ENCODE measurements at places on chromosomes 13 and 19.

DNA sequence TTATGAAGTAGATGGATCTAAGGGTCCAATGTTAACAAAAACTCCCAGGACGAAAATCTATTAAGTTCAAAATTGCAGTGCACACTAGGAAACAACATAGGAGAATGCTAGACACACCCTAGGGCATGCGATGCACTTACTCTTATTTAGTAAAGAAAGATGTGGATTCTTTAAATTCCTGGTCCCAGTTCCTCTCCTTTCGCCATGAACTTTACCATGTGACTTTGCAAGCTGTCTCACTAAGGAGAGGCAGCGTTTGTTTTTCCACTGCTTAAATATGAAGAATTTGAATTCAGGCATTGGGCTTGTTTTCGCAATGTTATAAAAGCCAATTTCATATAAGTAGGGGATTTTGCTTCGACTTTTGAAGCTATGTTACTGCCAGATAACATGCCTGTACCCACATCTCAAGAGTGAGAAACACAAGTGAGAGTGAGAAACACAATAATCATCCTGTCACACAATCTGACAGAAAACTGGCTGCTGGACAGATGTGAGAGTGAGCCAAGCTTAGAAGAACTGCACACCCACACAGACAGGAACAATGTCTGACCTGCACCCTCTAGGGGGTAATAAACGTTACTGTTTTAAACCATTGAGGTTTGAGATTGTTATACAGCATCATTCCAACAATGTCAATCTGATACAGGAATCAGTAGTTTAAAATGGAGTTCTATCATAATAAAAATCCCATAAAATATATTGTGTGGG is 1308.4 kb downstream of the SLITRK5 start:
- DNase-seq = peak; percentile 27

DNA sequence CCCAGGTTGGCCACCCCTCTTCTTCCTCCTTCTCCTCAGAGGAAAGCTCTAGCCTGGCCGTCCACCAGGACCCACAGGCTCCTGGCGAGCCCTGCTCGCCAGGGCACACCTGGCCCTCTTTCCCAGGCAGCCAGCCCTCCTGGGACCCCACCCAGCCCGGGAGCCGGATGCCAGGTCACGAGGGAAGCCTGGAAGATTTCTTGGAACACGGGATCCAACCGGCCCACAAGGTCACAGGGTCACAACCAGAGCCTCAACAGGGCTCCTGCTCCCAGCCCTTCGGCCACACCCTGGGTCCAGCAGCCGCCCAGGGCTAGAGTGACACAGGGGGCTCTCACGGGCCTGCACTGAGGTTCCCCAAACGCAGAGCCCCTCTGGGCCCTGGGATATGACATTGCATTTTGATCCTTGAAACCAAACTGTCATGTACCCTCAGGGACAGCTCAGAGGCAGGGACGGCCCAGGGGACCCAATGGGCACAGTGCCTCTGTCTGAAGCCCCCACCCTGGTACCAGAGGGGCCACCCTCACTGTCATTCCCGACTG is 5.5 kb downstream of the MKNK2 start:
- DNase-seq = no peak

DNA sequence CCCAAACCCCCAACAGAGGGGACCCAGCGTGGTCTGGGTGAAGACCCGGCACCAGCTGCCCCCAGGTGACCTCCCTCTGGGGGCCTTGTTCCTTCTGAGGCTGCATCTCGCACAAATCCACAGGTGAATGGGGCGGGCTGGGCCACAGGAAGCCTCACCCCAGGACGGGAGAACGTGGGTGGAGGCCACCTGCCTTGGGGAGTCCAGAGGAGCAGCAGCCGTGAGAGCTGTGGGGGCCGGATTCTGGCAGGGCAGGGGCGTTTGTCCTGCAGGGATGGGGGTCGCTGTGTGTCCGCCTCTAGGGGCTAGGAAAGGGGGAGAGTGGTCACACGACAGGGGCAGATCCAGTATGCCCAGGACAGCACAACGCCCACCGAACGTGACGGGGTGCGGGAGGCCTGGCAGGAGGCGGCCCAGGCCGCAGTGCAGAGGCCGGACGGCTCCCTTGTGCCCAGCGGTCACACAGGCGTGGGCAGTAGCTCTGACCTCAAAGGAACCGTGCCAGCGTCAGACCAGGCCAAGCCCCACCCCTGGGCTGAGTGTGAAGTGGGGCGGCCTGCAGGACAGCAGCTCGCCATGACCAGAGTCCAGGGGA is 6.7 kb downstream of the POLR2E start:
- peak; percentile 76 for DNase-seq

DNA sequence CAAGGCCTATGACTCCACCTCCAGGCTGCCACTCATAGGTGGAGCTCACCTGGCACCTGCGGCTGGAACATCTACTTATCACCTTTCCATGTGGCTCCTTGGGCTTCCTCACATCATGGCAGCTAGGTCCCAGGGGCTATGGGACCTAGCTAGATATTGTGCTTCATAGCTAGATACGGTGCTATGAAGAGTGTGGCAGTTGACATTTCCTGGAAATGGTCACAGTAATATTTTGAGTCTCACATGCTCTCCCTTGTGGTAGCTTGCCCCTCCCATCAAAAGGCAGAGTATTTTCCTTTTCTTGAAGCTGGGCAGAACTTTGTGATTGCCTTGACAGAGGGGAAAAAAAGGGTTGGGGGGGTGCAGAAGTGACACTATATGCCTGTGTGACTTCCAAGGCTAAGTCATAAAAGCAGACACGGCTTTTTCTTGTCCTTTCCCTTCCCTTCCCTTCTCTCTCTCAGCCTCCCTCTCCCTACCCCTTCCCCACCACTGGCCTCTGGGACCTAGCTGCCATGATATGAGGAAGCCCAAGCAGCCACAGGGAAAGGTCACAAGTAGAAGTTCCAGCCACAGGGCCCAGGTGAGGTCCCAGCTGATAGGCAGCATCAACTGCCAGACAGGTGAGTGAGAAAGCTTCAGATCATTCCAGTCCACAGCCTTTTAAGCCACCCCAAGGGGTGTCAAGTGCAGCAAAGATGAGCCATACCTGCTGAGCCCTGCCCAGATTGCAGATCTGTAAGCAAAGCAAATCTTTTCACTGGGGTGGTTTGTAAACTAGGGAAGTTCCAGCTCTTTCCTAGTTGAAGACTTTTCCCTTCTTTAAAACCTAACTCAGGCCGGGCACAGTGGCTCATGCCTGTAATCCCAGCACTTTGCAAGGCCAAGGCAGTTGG is 6.9 kb upstream of the HIF3A start:
- no peak for DNase-seq

GRCh38 chr19:17332677-17333581 is 1.7 kb downstream of the ANO8 start:
- DNase-seq = peak; percentile 60

GRCh38 chr13:102035969-102036368 is 365.9 kb downstream of the FGF14 start:
- no peak for DNase-seq

DNA sequence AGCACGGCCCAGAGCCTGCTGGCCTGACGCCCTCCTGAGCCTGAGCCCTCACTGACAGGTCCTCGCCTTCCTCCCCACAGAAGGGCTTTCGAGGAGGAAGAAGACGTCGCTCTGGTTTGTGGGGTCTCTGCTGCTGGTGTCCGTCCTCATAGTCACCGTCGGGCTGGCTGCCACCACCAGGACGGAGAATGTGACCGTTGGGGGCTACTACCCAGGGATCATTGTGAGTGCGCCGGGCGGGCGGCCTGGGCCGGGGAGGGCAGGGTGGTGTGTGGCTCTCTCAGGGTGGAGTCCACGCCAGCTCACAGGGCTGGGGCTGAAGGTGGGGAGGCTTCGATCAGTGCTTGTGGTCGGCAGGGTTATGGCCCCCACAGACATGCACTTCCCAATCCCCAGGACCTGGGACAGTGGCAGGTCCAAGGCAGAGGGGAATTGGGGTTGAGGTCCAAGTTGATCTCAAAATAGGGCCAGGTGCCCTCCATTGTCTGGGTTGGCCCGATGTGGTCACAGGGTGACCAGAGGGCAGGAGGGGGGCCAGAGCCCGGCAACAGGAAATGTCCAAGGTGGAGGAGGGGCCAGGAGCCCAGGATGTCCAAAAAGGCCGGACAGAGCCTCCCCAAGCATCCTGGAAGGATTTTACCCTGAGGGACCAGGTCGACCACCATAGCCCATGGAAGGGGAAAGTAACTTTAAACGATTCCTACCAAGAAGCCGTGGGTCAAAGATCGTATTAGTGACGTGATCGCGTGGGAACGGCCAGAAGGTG is 7.2 kb downstream of the TMEM255B start:
- DNase-seq = no peak

DNA sequence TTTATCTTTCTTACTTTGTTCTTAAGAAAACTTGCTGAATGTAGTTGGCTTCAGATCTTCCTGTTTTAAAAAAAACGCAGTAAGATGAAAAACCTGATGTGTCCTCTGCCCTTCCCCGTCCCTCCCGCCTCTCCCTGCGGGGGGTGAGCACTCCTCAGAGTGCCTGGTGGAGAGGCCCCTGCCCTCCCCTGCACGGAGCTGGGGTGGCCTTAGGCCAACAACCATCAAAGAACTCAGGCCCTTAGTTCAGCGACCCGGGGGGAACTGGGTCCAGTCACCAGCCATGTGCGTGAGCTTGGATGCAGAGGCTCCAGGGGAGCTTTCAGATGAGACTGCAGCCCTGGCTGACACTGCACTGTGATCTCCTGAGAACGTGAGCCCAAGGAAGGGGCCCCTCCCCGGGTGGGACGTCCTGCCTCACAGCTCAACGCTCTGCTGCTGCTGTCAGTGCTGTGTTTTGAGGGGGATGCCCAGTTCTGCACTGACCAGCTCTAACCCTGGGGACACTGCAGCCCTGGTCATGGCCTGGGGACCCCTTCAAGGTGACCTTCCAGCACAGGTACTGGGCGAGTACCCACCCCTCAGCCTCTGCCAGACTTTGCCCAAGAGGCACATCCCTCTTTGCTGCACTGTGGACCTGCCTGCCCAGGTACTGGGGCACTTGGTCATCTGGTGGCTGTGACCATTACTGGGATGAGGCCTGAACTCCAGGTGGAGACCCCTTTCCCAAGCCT is 42.7 kb downstream of the ANKRD10 start:
- no peak for DNase-seq

DNA sequence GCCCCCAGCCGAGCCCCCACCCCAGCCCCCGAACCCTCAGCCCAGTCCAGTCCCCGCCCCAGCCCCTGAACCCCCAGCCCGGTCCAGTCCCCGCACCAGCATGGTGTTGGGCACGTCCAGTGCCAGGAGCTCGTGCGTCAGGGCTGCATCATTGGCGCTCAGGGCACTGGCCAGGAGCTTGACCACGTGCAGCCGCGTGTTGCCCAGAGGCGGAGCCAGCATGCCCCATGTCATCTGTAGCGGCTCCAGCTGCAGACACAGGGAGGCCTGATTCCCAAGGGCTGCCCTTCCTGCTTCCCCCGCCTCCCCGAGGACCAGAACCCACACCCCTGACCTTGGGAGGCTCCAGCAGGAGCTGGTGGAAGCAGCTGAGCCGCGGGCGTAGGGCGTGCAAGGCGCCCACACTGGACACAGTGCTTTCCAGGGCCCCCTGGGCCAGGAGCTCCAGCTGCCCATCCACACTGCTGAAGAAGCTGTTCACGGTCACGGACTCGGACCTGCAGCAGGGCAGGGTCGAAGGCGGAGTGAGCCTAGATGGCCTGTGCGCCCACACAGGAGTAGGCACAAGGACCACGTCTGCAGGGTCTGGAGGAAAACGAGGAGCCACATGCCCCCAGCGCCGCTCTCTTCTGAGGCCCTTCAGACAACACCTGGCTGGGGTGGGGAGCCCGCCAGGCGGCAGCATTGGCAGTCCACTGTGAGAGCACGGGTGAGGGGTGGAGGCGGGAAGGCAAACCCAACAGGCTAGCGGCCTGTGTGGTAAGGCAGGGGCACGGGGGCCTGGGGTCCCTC is 12.8 kb upstream of the TMEM86B start:
- DNase-seq = no peak

DNA sequence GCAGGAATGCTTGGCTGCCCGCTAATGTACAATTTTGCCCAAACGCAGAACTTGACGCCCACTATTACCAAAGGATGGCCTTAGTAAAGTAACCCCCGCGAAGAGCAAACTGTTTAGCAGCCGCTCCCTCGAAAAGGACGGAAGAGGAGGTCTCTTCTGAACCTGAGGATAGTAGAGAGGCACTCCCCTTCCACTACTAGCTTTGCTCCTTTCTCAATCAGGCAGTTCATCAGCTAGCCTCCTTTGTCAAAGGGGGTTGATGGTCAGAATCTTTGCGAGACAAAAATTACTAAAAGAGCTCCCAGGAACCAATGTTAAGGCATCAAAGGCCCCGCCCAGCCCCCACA is 534 bp downstream of the CAB39L start:
- peak; percentile 54 for DNase-seq

GRCh38 chr13:47826471-47826870 is 174.6 kb downstream of the SUCLA2 start:
- no peak for DNase-seq

- DNase-seq = no peak
Measured at GRCh38 chr13:43428545-43429296, 358.1 kb downstream of the ENOX1 start.

DNA sequence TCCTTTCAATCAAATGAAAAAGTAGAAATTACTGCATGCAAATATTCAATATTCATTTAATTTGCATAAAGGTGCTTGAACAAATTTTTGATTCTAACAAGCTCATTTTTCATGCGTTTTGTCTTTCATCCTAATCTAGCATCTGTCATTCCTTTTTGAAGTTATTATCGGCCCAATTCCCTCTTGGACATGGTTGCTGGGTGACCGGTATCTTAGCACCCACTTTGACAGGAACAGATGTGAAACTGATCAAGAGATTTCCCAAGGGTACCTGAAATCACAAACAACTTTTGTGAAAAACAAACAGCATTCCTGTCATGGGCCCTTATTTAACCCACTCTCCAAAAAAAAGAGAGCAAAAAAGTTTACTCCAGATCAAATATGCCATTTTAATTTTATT is 13.3 kb downstream of the DACH1 start:
- DNase-seq = no peak

GRCh38 chr13:47330031-47330430 is 433.2 kb upstream of the HTR2A start:
- DNase-seq = no peak

DNA sequence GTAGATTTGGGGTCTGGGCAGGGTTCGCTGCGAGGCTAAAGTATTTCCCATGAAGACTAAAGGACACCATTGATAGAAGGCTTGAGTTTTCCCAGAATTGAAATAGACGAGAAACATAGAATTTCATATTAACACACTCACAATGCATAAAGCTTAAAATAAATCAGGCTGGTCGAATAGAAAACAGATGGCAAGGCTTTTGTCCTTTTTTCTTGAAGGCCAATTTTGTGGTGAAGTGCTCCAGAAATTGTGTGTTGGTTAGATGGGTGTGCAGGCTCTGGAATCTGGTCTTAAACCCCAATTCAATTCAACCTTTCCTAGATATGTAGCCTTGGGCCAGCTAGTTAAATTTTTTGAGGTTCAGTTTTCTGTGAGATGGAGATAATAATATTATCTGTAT is 56.9 kb upstream of the LRCH1 start:
- DNase-seq = no peak

DNA sequence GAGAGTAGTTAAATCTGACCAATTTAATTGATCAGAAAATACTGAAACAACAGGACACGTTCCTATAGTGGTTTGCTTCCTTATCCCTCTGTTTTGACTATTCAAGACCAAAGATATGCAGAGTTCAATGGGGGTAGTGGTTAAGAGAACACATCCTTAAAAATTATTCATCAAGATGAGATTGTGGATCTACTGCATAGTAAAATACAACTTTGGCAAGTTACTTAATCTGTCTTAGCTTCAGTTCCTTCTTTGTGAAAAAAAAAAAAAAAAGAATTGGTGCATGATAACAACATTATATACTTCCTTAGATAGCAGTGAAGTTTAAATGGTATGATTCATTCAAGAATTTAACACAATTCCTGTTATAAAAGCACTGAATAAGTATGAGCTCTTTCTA is 552.1 kb downstream of the DCT start:
- DNase-seq = no peak

GRCh38 chr19:50817941-50818858 is 5.4 kb downstream of the KLK1 start:
- DNase-seq = peak; percentile 54
